ENCODE measurements at places on chromosomes 5 and 9.

GRCh38 chr5:54296386-54296785 is 14.0 kb downstream of the ARL15 start:
- no peak for DNase-seq

- DNase-seq: no peak
Measured at GRCh38 chr5:142852416-142853198, 82.4 kb downstream of the ARHGAP26 start.

DNA sequence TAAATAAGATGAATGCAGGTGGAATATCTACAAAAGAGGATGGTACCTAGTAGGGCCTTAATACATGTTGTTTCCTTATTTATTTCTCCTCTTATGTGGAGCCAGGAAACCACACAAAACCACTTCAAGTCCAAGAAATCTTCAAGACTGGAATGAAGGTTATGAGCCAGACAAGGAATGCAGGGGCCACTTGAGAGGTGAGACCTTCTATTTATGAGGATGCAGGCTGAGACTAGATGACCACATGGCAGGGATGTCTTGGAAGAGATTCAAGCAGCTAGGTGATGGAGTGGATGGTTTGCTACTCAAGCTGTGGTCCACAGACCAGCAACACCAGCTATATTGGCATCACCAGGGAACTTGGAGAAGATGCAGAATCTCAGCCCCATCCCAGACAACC is 92.2 kb downstream of the TNC start:
- DNase-seq: no peak

DNA sequence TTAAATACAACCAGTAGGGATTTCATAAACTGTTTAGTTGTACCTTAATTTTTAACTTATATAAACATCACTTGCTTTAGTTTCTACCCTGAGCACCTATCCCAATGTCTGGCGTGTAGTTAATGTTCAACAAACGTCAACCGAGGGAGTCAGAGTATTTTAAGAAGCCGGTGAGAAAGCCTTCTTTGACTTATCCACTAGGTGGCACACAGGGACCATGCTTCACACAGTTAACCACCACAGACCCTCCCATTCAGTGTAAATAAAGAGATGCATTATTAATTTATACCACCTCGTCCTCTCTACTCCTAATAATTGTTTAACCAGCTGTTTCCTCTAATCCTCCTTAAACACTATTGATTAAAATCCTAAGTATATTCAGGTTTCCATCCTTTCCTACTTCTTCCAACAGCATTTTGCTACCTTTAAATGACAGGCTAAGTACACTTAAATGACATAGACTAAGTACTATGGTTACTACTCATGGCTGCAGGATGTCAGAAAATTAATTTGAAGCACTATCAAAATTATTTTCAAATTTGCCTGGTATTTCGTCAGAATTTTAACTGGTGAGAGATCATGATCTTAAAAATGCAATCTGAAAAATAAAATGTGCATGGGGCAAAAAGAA is 2.3 kb downstream of the HAPLN1 start:
- no peak for DNase-seq

GRCh38 chr5:43769571-43770355 is 166.8 kb downstream of the NNT start:
- DNase-seq: no peak

Data from activated CD4-positive, alpha-beta T cell treated with anti-CD3 and anti-CD28 coated beads, Interleukin-2, amount 50 U/mL, for 4 hours (primary cell).